Colonic mucosa (tissue), 4 donors: ENCODE measurements at places on chromosomes 7 and 10. TPM values are rescaled to one million over a fixed set of nuclear protein-coding genes. Genes with fewer than 3 reads are reported as not detected.

DNA sequence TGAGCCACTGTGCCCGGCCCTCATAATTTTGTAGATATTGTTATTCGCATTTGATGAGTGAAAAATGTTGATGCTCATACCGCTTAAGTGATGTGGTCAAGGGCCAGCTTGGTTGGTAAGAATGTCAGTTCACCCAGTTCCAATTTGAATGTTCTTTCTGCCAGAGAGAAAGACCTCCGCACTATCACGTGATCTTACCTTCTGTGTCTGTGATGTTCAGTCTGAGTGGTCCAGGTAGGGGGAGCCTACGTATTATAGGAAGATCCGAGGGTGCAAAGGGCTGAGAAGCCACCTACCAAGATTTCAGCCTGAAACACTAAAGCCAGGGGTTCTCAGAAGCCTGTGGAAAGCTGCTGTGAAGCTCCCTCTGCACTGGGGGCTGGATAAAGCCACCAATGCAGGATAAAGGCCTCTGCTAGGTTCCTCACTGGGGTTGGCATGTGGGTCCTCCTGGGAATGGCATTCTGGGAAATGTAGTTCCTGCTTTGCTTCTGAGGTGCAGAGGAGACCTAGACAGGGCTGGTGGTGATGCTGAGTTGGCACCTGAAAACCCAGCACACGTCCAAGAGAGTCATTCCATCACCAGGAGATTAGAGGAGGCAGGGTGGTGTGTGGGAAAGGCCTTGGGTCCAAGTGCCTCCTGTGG, 64.7 kb upstream of the AOAH start:
- no peak for DNase-seq

DNA sequence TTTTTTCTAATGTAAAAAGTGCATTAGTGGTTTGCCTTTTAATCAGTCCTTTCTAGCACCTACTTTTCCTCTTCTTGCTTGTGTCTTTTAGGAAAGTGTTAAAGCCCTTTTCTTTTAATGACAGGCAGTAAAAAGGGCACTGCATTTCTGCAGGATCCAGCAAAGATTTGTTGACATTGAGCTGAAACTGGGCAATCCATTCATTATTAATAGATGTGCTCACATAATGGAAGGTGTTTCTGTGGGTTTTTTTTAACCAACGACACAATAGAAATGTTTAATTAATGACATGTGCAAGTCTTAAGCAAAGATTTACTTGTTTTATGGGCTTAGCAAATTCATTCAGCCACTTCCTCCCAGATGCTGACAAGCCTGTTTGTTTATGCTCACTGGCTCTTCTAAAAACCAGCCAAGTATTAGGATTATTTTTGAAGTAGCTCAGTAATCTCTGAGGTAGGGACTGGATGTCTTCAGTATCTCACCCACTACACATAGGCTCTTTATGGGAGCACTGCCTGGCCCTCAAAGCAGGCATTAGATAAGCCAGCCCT, 1201.1 kb downstream of the SORCS1 start:
- DNase-seq = no peak

DNA sequence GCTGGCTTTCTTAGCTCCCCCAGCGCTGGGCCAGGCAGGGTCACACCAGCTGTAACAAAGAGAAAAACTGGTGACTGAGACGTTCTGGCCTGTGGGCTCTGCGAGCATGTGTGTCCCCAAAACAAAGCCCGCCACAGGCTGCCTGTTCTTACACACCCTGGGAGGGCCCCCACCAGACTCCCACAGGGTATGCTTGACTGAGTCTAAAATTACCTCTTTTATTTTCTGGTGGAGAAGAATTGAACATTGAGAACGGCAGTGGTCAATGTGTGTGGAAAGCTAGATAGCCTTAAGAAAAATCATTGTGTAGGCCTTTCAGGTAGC, 808 bp downstream of the C10orf71 start:
- no peak for DNase-seq

- no peak for DNase-seq
These were observed 9.5 kb upstream of the ASAH2 start for GRCh38 chr10:50260791-50261281.

GRCh38 chr7:150910996-150911422, 58.7 kb downstream of the AOC1 start:
- no peak for DNase-seq

GRCh38 chr7:36165059-36165458, 12.0 kb downstream of the EEPD1 start:
- DNase-seq = no peak

The PLCE1 gene
- total RNA-seq = 42.4 TPM
